ENCODE measurements at places on chromosomes 13 and 19.

DNA sequence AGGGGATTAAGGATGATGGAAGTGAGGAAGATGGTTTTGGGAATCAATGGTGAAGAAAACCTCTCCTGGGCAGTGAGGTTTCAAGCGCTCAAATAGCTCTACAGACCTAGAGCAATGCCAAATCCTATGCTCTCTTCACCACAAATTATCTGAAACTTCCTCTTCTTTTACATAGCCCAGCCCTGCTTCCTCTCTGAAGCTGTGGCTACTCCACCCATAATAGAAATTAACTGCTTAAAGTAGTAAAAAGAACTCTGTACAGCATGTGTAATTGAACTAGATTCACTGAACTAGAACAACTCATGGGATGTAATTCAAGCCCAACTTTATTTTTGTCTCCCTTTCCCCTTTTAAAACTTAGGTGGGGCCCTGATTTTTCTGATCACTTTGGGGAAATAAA lies 20.4 kb upstream of the IFT88 start:
- DNase-seq = no peak

DNA sequence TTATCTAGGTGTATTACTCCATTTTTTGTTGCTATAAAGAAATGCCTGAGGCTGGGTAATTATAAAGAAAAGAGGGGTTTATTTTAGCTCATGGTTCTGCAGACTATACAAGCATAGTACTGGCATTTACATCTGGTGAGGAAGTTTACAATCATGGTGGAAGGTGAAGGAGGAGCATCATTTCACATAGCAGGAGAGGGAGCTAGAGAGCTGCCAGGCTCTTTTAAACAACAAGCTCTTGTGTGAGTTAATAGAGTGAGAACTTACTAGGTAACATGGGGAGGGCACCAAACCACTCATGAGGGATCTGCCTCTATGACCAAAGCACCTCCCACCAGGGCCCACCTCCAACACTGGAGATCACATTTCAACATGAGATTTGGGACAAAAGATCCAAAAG lies 221.7 kb upstream of the GPC6 start:
- DNase-seq = no peak

DNA sequence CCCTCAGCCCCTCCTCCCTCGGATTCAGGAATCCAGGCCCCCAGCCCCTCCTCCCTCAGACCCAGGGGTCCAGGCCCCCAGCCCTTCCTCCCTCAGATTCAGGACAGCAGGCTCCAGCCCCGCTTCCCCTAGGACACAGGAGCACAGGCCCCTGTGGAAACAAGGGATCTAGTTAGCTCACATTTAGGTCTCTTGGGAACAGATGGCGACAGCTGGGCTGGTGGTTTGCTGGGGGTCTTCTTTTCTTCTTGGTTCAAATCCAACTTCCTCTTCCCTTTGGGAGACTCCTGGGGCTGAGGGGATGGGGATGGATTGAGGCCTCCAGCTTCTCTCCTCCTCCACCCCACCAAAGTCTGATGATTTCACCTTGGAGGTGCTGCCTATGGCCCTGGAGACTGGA lies 19.6 kb downstream of the ZNF575 start:
- DNase-seq = no peak

DNA sequence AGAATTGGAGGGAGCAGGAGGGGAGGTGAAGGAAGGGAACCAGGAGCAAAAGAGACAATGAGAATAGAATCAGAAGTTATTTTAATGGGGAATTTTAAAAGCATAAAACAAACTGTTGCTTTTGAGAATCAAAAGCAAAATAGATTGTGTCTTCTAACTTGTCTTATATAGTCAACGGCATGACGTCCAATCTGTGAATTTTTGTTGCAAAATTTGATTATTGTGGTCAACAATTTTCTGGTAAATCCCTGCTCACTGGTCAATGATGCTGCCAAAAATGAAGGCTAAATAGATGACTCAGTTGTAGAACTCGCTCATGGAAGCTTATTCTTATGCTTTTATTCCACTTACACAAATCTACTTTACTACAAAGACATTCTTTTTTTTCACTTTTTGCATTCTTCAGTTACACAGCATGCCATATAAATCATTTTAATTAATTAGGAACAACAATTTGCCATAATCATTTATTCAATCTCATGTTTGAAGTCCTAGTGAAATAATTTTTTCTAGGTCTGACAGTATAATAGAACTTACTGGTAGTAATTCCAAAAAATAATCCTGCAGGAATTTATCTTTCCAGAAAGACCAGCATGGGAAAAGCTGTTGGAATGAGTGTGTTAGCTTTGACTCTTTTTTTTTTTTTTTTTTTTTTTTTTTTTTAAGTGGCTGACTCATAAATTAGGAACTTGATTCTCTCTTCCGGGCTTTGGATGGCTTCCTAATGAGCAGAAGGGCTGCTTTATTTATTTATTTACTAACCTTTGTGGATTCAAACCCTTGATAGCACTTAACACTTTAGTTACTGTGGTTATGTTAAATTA lies 256.9 kb downstream of the SPRY2 start:
- no peak for DNase-seq

GRCh38 chr19:55157064-55157908 lies at the start of gene TNNI3:
Gene TNNI3 (minus strand): TSS chr19:55157732. CDS start chr19:55157589, 143 bp downstream.
- no peak for DNase-seq

- DNase-seq = no peak
These were observed 62.0 kb upstream of the C13orf46 start for GRCh38 chr13:114035583-114036531.
